ENCODE measurements at places on chromosomes 3 and 15.
A peak's percentile ranks its signal among the peaks of the same experiment; 100 is the strongest.

DNA sequence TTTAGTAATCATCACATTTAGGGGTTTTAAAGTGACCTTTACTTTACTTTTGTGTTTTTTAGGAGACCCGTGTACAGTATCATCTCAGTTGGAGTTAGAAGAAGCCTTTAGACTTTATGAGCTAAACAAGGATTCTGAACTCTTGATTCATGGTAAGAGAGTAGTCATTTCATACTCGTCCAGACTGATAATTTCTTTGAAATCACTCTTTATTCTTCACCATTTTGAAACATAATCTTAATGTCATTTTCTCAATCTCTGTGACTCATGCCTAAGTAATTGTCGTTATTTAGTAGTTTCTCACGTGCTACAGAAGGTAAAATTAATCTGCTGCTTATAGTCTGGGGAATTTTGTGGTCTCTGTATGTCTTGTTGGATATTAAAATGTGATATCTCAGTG is 37.7 kb downstream of the PRKCI start:
- no peaks in the 10 kb centered on the region for H3K36me3 ChIP-seq
- no peaks in the 10 kb centered on the region for H3K27me3 ChIP-seq
- no peak for DNase-seq
- H3K4me3 ChIP-seq, result no peak overlapping the region
- H3K27ac ChIP-seq, result no peak overlapping the region

- H3K27me3 ChIP-seq, result no peaks in the 10 kb centered on the region
- no peak overlapping the region for H3K27ac ChIP-seq
- DNase-seq, result no peak
- H3K4me3 ChIP-seq, result no peak overlapping the region
Observed at GRCh38 chr15:74302821-74303359, 64.6 kb downstream of the CYP11A1 start.

DNA sequence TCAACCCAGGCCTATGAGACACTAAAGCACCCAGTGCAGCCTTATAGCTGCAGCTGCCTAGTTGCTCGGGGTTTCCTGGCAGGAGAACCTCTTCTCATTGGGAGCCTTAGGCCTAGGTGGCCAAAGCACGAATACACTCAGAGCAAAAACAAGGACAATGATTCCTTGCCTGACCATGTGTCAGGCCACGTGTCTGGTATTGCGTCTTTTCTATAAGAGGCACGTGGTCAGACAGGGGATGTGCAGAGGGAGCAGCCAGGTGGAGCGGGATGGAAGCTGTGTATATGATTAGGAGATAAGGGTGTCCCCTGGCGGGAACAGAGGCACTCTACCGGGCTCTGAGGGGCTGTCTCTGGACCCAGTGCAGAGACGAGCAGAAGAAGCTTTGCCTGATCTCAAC is 26.4 kb downstream of the SLC22A14 start:
- DNase-seq, result no peak
- H3K27me3 ChIP-seq, result no peaks in the 10 kb centered on the region
- no peaks in the 10 kb centered on the region for H3K4me1 ChIP-seq
- no peak overlapping the region for H3K27ac ChIP-seq
- no peaks in the 10 kb centered on the region for H3K36me3 ChIP-seq
- no peak overlapping the region for H3K4me3 ChIP-seq

- H3K27ac ChIP-seq, result peak overlapping the region; percentile 37
- H3K4me3 ChIP-seq, result no peak overlapping the region
- H3K27me3 ChIP-seq, result no peaks in the 10 kb centered on the region
- DNase-seq, result no peak
Observed at GRCh38 chr3:186493525-186494255, 50.5 kb downstream of the CRYGS start.

- H3K36me3 ChIP-seq, result no peaks in the 10 kb centered on the region
- no peak for DNase-seq
- H3K27ac ChIP-seq, result no peak overlapping the region
- H3K4me3 ChIP-seq, result no peak overlapping the region
- H3K4me1 ChIP-seq, result no peaks in the 10 kb centered on the region
Observed at GRCh38 chr3:142987707-142988106, 13.7 kb upstream of the U2SURP start.

GRCh38 chr3:115691964-115692363 is 68.7 kb downstream of the GAP43 start:
- no peaks in the 10 kb centered on the region for H3K27me3 ChIP-seq
- no peaks in the 10 kb centered on the region for H3K4me1 ChIP-seq
- no peaks in the 10 kb centered on the region for H3K36me3 ChIP-seq
- DNase-seq, result no peak
- no peak overlapping the region for H3K27ac ChIP-seq

DNA sequence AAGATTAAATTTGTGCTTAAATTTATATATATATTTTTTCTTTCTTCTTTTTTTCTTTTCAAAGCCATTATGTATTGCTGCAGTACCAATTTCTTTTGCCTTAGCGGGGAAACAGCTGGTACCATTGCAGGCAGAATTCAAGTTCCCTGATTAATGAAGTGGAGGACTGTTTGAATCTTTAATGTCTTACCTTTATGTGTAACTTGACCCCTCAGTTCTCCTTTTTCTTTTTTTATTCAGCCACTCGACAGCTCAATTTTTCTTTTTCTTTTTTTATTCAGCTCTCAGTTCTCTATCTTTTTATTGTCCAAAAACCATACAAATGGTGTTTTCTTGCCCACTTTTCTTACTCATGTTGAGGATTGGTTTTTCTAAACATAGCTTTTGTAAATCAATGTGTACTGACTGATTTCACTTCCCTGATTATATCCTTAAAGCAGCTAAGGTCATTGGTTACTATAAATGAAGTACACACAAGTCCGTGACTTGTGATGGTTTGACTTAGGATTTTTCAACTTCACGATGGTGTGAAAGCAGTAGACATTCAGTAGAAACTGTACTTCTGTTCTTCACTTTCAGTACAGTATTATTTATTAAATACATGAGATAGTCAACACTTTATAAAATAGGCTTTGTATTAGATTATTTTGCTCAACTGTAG is 22.8 kb downstream of the ATP2C1 start:
- no peak for DNase-seq
- H3K4me3 ChIP-seq, result no peak overlapping the region
- no peaks in the 10 kb centered on the region for H3K27me3 ChIP-seq
